T-helper 17 cell (primary cell): ENCODE measurements at places on chromosomes 12 and 14. TPM values are rescaled to one million over a fixed set of nuclear protein-coding genes. Genes with fewer than 3 reads are reported as not detected.

The DLGAP5 gene
- total RNA-seq: 0.12 TPM

The CLEC9A gene
- total RNA-seq: 0.18 TPM

The CHD8 gene
- total RNA-seq: 131 TPM

The MAP1LC3B2 gene
- 0.89 TPM for total RNA-seq

The NANOG gene
- not detected for total RNA-seq

- DNase-seq: no peak
These were observed 174.9 kb downstream of the BCAT1 start for GRCh38 chr12:24773996-24774395.

GRCh38 chr12:1799882-1800400 lies 20.4 kb upstream of the LRTM2 start:
- no peak for DNase-seq

DNA sequence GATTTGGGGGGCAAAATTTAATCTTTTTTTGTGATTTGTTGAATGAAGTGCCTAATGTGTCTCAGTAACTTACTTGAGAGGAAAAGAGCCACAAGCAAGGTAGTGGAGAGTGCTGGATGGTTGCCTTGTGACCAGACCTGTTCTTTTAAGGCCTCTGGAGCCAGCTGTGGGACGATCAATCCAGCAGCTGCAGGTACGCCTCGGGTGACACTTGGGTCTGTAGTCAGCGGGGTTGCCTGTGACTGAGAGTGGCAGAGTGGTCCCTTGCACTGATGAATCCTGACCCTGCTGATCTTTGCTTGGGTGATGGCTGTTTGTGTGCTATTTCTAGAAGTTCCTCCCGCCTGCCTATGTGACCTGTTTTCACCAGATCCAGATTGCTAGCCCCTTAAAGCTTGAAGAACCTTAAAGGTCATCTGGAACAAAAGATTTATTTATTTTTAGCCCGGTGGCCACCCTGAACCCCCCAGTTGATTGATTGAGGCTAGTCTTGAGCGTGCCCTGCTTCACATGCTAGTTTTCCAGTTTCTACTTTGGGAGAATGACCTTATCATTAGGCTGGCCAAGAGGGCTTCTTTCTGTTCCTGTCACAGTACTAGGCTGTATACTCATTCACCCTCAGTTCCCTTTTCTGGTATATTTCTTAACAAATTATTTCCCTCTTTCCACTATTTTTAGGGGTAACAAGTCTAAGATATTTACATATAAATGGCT lies 23.2 kb downstream of the PRKCH start:
- DNase-seq: no peak

- DNase-seq: no peak
These were observed 112.7 kb upstream of the EGLN3 start for GRCh38 chr14:34063470-34064164.

DNA sequence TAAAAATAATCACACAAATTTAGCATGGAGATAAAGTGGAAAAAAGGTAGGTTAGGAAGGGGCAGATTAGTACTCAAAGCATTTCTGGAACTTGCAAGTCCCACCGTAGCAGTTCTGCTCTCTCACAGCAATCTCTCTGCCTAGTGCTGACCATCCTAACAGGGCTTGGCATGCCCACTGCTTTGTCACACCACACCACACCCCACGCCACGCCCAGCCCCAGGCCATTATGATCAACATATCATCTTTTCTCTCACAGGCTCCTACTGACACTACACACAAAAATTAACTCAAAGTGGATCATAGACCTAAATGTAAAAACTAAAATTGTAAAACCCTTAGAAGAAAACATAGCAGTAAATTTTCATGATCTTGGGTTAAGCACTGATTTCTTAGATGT lies 273.7 kb downstream of the DAD1 start:
- no peak for DNase-seq

DNA sequence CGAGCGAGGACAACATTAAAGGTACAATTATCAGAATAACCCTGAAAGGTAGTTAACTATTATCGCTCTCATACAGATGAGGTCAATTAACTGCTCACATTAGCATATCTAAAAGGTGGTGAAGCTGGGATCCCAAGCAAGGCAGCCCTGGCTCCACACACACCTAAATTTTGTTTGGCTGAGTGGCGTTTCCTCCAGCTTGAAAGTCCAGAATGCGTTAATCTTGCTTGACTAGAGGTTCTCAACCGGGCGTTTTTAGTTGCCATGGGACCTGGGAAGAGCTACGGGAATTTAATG lies 531 bp downstream of the DLGAP5 start:
- DNase-seq: no peak

DNA sequence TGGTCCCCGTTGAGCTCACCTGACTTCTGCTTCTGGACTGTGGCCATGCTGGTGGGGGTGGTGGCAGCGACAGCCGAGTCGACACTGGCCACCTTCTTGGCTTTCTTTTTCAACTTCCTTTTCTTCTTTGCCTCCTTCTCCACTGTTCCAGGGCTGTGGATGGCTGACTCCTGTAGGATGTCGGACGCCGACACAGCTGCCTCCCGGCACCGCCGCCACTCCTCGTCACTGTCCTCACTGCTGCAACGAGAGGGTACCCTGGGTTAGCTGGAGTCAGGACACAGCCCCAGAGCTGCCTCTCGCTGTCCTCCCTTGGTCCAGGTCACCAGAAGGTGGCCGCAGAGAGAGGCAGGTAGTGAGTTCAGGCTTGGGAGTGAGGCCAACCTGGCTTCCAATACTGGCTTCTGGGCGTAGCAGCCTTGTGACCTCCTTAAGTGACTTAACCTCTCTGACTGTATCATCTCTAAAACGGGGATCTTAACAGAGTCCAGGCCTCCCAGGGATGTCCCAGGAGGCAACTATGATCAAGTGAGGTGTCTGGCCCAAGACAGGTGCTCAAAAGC lies 12.0 kb downstream of the C12orf43 start:
- no peak for DNase-seq

GRCh38 chr12:92488735-92489134 lies 214.1 kb upstream of the PLEKHG7 start:
- no peak for DNase-seq

DNA sequence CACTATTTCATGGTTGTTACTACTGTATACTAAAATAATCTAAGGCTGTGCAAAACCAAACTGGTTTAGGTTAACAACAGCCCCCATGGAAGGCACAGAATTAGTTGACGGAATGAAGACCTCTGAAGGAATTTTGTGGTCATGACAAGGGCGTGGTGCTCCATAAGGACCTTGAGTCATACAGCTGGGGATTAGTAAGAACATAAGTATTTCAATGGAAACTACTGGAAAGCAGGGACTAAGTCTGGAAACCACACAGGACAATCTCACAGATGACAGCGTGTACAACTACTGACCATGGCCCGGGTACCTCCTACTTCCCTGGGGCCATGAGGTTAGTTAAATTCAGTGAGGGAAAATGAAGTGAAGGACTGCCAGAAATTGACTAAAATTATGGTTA lies 98.5 kb upstream of the PLEKHA5 start:
- DNase-seq: no peak

- DNase-seq: no peak
These were observed 948.1 kb downstream of the TMTC2 start for GRCh38 chr12:83634726-83635267.

- no peak for DNase-seq
These were observed 224.5 kb downstream of the BCL11B start for GRCh38 chr14:99047441-99048031.

DNA sequence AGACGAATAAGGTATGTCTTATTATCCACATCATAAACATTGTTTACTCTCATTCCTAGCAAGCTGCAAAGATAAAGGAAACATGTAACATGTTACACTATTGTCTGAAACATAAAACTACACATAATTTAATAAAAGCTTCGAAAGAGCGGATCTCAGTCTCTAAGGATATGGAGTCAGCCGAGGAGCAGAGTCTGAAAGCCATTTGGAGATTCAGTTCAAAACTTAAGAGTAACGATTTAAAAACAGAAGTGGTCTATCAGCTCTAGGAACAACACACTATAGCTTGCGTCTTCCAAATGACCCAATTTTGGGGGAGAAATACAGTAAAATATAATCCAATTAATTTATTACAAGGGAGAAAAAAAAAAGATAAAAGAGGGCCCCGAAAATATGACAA lies 775 bp downstream of the NEMF start:
- no peak for DNase-seq

DNA sequence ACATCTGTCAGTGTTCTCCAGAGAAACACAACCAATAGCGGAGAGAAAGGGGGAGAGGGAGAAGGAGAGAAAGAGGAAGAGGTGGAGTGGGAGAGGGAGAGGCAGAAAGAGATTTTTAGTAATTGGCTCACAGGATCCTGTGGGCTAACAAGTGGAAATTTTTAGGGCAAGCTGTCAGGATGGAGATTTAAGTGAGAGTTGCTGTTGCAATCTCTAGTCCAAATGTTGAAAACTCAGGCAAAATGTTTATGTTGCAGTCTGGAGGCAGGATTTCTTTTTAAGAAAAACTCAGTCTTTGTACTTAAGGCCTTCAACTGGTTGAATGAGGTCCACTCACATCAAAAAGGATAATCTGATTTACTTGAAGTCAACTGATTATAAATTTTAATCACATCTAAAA lies 12.5 kb upstream of the GLIPR1L2 start:
- no peak for DNase-seq
